Mesenchymal stem cell (in vitro differentiated cells and primary cell): ENCODE measurements at places on chromosomes 11 and 22.
A peak's percentile ranks its signal among the peaks of the same experiment; 100 is the strongest.

DNA sequence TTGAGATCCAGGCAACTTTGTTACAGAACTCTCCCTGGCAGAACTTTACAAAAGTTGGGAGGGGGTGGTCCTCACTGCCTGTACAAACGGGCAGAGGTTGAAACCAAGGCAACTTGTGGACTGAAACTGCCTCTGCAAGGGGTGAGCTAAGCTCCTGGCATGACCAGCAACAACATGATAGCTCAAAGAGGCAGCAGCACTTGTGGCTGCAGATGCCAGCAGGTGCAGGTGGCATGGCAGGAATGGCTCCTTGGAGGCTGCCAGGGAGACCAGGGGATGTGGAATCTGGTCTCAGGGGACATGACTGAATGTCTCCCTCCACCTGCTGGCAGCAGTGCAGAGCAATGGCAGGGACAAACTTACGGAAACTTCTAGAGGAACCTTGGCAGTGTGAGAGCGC, 38.8 kb upstream of the PHF21A start:
- DNase-seq: no peak

GRCh38 chr11:34309965-34310364, 47.8 kb downstream of the ABTB2 start:
- no peak for DNase-seq

DNA sequence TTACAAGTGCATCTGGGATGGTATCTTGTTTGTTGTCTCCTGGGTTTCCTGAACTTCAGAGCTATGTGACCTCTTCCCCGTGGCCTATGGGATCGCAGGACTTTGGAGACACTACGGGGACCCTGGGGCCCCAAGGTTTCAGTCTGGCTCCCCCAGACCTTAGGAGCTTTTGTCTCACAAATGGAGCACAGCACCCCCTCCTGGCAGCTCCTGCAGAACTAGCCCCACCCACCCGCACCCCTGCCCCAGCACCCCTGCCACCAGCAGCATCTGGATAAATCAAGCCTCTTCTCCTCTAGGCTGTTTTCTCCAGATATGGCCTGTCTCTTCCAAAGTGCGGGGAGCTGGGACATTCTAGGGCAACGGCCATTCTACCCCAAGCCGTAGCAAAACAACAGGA, 10.4 kb downstream of the RCOR2 start:
- no peak for DNase-seq

GRCh38 chr22:29306175-29306834, at the start of gene GAS2L1:
TSS of gene GAS2L1 (plus strand) at chr22:29306650. CDS start at chr22:29308106, 1,456 bp downstream.
- peak; percentile 87 for DNase-seq

GRCh38 chr22:46107089-46107664, 43.1 kb upstream of the PPARA start:
- no peak for DNase-seq

DNA sequence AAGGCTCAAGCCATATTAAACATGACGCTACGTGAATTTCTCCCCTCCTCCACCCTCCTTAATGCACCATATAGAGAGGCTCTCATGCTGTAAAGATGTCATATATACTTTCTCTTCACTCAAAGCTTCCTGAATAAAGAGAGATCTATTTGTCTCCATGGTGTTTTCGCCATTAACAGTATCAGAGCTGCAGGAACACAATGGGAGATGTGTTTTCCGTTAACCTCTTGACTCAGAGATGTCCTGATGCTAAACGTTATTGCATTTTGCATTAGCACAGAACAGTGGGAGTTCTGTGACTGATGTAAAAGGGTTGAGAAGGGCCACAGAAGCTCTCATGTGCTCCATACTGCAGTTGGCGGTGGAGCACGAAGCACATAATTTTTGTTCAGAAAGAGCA, 25.7 kb upstream of the BLID start:
- DNase-seq: no peak

GRCh38 chr11:61534025-61534932, 25.7 kb downstream of the LRRC10B start:
- DNase-seq: no peak

GRCh38 chr22:21013657-21014201, 1.2 kb upstream of the P2RX6 start:
- DNase-seq: no peak

DNA sequence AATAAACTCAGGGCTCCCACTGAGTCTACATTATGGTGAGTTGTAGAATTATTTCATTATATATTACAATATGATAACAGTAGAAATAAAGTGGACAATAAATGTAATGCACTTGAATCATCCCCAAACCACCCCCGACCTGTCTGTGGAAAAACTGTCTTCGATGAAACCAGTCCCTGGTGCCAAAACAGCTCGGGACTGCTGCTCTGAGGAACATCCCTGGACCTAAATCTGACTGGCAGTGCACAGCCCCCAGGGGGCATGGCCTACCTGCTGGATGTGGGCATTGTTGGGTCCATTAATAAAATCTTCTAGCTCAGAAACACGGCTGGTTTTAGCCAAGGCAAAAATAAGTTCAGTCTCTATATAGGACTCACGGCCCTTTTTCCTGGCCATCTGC, 29.3 kb upstream of the SLC25A1 start:
- DNase-seq: no peak

GRCh38 chr11:67372993-67373647, at the start of gene CLCF1:
TSS of gene CLCF1 (minus strand) at chr11:67373598. CDS start at chr11:67373539, 59 bp downstream.
- peak; percentile 71 for DNase-seq

GRCh38 chr22:30286813-30287647, 2.3 kb downstream of the CASTOR1 start:
- DNase-seq: peak; percentile 55

GRCh38 chr22:25764270-25765015, 22.5 kb downstream of the MYO18B start:
- no peak for DNase-seq

DNA sequence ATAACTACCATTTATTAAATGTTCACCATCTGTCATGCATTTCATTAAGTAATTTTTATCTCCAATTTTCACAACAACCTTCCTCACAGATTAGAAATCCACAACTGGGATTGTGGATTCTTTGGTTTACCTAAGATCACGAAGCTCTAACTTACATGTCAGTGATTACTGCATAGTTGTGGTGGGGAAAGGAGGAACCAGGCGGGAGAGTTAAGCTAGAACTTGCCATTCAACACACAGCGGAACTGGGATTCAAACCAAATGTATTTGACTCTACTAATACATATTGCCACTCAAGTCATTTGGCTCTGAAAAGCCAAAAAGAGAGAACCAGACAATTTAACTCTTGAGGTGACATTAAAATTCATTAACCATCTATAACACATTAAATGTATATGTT, 10.4 kb upstream of the LAYN start:
- DNase-seq: peak; percentile 68

DNA sequence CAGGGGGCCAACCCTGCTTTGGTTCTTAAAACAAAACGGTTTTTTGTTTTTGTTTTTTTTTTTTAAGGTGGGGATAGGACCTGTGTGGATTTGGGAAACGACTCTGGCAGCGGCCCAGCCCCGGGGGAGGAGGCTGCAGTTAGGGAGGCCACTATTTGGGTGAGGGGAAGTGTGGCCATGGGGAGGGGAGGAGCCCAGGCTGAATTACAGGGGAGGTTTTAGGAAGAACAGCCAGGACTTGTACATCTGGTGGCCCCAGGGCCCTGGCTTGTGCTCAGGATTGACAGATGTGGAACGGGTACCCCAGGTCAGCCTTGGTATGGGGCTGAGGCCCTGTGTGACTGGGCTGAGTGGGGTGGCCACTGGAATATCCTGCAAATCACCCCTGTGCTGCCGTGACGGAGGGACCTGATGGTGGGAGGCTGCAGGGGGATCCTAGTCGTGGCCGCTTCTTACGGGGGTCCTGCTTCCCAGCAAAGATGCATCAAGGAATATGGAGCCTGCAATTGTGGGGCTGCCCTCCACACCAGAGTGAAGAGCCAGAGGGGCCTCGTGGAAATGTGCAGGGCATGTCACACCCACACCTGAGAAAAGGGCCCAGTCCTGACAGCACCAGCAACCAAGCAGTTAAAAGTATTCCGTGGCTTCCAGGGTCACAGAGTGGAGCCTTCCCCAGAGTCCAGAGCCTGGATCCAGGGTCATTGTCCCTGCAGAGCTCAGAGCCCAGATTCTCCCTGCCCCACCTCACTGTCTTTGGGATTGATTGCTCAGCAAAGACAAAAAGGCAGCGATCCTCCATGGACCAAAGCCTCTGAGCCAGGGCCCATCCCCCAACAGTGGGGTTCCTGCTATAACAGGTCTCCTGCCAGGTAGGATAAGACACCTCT, 55.2 kb upstream of the WNT7B start:
- DNase-seq: no peak

DNA sequence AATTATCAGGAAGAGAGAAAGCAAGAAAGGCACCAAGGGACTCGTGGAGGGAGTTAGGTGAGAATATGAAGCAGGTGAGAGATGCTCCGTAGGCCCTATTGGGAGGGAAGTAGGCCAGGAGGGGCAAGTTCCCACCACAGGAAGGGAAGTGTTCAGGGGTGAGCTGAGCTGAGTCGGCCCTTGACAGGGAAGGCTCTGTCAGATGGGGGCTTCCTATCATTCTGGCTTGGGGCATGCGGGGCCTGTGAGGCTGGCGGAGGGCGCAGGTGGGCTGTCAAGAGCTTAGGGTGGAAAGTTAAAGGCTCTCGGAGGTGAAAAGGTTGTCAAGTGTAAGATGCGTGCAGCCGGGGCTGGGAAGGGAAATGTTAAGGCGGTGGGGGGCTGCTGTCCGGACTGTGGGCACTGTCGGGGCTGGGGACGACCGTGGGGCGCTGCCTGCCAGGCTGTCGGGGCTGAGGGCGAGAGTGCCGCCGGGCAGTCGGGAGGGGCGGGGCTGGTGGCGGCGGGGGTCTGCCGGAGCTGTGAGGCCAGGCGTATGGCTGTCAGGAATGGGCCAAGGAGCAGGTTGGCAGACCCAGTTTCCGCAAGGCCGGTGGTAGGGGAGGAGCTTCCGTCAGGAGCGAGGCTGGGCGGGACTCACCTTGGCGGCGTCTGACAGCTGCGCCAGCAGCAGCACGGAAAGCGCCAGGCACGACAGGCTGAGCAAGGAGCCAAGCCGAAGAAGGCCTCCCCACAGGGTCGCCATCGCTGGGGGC, 496 bp downstream of the TMEM9B start:
- DNase-seq: no peak

GRCh38 chr22:43693249-43693648, 118.9 kb downstream of the EFCAB6 start:
- no peak for DNase-seq

DNA sequence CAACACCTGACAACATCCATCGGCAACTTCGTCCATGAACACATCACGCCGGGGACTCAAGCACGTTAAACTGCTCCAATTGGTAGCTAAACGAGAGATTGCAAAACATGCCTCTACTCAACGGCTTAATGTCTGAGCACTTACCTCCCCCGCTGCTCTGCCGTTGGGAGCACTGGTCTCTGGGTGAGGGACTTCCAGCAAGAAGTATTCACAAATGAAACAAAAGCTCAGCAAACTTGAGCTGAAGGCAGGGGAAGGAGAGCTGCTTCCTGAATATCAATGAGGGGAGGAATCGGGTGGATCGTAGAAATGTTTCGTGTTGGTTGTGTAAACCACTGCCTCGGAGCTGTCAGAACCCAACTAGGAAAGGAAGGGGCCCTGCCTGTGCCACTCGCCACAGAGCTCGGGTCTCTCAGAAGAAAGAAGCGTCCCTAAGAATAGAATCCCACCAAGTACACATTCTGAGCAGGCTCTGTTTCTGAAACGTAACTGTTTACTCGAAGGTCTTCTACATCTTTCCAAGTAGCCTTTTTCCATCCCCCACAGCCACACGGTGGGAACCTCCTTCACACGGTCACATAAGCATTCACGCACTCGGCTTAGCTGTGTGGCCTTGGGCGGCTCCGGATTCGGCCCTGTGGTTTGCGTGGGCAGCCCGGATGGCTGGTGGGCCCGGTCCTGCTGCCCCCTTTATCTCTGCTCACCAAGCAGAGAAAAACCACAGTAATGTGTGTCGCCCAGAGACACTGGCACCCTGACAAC, at the start of gene MLC1:
TSS of gene MLC1 (minus strand) at position 216 of the 762 bp plus-strand sequence. CDS start 524 bp downstream, outside the sequence.
- no peak for DNase-seq

GRCh38 chr22:24996420-24996952, 44.0 kb downstream of the KIAA1671 start:
- DNase-seq: peak; percentile 94
